Activated CD4-positive, alpha-beta T cell treated with anti-CD3 and anti-CD28 coated beads, Interleukin-2, amount 10 ng/mL, durations not matched to agents 24 days and 14 days (primary cell): ENCODE measurements at places on chromosomes 7 and 10. TPM values are rescaled to one million over a fixed set of nuclear protein-coding genes. Genes with fewer than 3 reads are reported as not detected.

Gene GPR15LG
- not detected in 2 replicates for total RNA-seq

DNA sequence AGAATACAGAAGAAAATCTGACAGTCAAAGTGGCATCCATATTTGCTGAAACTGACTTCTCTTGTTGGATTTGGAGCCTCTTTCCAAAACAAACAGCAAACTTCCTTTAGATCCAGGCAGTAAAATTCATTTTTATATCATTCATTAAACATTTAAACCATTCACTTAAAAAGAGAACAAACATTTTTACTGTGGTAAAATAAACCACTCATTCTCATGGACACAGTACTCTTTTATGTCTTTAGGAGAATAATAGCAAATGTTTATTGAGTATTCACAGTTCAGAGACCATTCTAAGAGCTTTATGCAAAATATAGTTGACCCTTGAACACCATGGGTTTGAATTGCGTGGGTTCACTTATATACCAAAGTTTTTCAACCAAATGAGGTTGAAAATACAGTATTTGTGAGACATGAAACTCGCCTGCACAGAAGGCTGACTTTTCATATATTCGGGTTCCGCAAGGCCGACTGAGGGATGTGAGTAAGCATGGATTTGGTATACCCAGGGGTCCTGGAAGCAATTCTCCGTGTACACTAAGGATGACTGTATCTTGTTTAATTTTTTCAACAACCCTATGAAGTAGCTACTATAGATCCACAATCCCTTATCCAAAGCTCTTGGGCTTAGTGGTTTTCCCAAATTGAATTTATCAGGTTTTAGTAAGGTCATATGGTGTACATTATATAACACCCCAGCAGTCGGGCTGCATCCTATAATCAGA, 49.1 kb downstream of the ATXN7L1 start:
- no peak for DNase-seq

DNA sequence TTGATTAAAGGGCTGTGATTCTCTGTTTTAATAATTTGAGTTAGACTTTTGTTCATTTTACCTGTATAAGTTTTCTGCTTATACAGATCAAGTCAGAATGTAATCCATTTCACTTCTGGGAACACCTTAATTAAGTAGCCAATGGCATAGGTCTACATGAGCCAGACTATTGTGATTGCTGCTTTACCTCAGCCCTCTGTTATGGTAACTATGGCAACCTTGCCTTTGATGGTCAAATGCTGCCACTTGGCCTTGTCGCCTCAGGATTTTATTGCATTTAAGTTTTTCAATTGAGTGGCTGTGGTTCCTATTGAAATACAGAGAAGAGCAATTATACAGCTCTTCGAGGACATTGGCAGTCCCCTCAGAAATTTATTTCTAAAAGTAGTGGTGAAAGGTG, 64.3 kb upstream of the TMEM106B start:
- DNase-seq: no peak

DNA sequence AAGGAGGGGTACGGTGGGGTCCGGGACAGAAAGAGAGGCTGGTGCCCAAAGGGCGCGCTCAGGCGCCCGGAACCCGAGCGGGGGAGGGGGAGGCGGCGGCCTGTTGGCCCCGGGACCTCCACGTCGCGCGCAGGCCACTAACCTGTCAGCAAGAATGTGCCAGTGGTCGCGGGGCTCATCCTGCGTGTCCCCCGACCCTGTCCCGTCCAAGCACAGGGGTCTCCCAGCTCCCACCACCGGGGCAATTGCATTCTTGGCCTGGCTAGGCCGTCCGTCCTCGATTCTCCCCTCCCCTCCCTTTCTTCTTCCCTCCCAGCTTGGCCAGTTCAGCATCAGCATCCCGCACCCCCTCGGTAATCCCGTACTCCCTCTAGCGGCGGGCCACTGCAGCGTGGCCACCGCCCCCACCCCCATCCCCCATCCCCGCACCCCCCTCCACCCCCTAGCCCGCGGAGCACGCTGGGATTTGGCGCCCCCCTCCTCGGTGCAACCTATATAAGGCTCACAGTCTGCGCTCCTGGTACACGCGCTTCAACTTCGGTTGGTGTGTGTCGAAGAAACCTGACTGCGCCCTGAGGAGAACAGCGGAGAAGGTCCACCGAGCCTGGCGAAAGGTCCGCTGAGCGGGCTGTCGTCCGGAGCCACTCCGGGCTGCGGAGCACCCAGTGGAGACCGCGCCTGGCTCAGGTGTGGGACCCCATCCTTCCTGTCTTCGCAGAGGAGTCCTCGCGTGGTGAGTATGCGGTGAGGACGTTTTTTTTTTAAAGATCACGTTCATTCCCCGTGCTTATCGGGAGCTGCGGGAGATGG, at the start of gene SGCE:
Gene SGCE (minus strand): TSS at position 286 of the 810 bp plus-strand sequence. CDS start 35 bp downstream, at position 251.
- DNase-seq: peak; percentile 75

Gene PSD
- 10.4 and 12.1 TPM in 2 replicates for total RNA-seq

Gene ZNF800
- total RNA-seq: 40.9 and 42.2 TPM in 2 replicates

- no peak for DNase-seq
Measured at GRCh38 chr10:102641402-102641801, 2.9 kb upstream of the TRIM8 start.

DNA sequence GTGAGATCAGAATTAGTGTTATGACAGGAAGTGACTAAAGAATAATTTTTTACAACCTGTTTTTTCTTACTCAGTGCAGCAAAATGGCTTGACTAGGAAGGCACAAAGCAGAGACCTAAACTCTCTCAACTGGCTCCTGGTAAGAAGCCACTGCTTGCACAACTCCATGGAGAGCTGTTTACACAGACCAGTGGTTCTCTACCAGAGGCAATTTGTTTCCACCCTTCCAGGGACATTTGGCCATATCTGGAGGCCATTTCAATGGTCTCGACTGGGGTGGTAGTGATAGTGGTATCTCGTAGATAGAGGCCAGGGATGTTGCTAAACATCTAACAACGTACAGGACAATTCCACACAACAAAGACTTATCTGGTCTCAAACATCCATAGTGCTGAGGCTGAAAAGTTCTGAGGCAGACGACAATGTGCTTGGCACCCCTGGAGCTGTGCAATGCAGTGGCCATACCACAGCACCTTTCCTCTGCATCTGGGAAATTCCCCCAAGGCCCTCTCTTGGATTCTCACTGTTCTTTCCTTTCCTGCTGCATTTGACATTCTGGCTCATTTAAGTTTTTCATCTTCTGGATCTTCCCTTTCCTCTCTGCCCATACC, 105.4 kb upstream of the LAMB4 start:
- no peak for DNase-seq

Gene FBXO24
- 0.38 and 0.42 TPM in 2 replicates for total RNA-seq

DNA sequence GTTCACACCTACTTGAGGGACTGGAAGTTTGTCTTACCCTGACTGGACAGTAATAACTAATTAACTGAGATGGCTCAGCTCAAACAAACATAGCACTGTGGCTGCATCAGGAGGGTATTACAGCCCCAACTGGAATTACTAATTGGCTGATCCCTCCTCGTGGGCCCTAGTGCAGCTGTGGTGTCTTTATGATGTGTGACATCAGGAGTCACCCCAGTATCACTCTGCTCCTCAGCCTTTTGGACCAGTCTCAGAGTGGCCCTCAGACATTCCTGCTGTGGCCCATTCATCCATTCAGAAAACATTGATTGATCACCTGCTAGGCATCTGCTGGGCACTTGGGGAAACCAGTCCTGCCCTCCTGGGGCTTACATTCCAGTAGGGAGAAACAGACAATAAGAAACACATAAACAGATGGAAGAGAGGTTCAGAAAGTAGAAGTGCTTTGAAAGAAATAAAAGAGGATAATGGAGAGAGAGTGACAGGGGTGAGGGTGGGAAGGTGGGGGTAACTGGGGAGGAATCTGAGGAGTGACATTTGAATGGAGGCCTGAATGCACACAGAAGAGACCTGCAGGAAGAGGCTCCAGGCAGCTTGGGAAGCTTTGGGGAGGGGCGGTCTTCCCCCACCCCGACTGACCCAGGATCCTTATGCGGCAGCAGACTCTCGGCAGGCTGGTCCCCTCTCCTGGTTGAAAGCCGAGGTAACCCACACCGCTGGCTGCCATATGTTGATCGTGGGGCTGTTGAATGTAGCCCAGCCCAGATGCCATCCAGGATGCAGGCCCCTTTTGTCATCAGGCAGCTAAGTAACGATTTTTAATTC, 113.1 kb downstream of the C10orf105 start:
- no peak for DNase-seq

DNA sequence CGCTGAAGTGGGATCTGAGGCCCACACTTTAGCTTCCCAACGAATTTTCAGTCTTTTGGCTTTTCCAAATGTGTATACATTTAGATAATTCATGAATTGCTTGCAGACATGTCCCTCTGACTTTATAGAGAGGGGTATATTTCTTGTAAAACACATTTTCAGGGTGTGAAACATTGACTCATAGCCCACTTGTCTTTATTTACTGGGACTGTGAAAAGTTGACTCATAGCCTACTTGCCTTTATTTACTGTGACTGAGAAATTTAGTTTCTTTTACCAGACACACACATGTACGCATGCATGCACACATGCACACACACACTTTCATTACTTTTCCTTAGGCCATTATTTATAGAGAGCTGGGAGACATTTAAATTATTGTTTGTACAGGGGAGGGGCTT, 79.1 kb downstream of the VTI1A start:
- DNase-seq: no peak

DNA sequence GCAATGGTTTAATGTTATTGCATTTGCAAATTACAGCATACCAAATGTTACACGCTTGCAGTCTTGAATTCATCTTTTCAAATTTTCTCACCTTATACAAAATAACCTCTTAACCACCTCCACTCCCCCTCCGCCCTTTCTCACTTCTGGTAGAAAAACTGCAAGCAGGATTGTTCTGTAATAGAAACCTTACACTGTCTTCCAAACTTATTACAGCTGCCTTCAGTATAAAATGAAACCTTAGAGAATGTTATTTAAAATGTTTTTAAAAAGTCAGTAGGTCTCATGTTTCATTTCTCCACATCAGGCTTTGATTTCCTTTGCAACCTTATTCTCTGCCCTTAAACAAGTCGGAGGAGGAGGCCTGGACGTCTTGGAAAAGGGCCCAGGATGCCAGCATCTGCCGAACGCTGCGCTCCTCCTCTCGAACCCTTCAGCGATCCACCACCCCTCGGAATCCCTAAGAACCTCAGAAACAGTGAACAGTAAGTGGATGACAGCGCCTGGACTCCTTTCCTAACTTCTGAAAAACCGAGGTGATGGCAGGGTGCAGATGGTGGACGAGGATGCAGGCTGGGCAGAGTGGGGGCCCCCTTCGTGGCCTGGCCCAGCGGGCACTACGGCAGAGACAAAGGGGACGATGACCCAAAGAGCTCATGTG, 74.0 kb downstream of the FGFR2 start:
- no peak for DNase-seq

Gene ARF5
- total RNA-seq: 117 and 120 TPM in 2 replicates

DNA sequence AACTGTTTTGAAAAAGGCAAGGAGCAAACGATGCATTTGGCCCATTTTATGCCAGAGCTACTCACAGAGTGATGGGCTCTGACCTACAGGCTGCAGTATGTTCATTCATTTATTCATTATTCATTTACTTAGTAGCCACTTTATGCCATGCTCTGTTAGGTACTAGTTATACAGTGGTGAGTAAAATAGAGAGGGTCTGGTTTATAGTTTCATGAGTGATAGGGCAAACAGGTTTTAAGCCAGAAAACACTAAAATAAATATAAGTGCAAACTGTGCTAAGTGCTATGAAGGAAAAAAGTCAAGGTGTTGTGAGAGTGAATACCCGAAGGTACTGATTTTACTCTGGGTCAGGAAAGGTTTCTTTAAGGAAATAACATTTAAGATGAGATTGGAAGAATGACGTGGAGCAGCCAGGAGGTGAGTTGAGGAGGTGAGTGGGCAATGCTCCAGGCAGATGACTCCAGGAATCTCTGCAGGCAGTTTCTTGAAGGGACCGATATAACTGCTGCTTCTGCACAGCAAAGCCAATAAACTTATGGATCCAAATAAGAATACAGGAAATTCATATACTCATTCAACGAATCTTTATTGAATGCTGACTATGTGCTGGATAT, 56.9 kb upstream of the FAM133B start:
- no peak for DNase-seq

DNA sequence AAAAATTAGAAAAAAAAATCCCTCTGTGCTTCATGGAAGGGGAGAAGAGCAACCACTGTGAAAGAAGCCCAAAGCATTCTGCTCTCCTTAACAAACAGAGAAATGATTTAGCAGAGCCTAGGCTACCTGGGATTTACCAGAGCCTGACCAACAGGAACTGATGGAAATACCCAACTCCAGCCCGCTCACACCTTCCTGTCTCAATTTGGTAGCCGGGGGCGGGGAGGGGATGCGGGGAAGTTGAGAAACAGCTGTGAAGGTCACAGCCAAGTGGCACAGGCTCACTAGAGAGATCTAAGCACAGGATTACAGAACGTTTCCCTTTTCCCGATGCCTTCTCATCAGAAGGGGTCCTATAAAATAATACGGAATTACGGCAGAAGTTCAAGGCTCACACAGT, 17.6 kb downstream of the RSU1 start:
- DNase-seq: peak; percentile 58
